ENCODE measurements at places on chromosomes 1 and 21. TPM values are rescaled to one million over a fixed set of nuclear protein-coding genes. Genes with fewer than 3 reads are reported as not detected.

DNA sequence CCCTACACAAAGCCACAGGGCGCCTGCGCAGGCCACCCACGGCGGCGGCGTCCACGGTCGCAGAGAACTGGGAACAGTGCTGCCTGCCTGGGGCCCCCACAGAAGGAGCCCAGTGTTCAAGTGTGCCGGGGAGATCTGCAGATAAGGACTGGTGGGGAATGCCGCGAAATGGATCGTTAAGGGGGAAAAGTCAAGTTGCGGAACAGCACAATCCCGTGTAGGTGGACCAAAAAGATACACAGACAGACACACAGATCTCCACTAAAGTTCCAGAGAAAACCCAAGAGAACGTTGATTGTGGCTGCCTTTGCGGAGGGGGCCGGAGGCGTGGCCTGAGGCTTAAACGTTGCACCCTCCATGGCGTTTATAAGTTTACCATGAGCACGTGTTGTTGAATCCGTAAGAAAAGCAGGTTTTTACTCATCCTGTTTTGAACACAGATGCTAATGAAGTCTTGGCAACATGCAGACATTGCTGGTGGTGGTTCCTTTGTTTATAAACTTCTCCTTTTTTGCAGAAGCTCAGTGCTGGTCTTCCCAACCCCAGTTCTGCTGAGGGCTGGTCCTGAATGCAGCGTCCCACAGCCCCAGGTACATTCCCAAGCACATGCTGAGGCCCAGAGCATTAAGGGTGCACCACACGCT lies 4.1 kb downstream of the SPATC1L start:
- peak; percentile 30 for DNase-seq

Gene MYOG
- not detected for total RNA-seq

GRCh38 chr1:97053268-97053667 lies 331.7 kb downstream of the PTBP2 start:
- DNase-seq: no peak

Gene LCE1B
- total RNA-seq: not detected

GRCh38 chr1:67983867-67984266 lies 66.6 kb downstream of the DIRAS3 start:
- DNase-seq: no peak

- DNase-seq: no peak
Measured at GRCh38 chr1:211653293-211653692, 22.1 kb downstream of the NEK2 start.

- no peak for DNase-seq
Measured at GRCh38 chr21:44836349-44836665, 18.4 kb upstream of the SUMO3 start.

GRCh38 chr1:93598396-93598795 lies 83.2 kb downstream of the BCAR3 start:
- no peak for DNase-seq

DNA sequence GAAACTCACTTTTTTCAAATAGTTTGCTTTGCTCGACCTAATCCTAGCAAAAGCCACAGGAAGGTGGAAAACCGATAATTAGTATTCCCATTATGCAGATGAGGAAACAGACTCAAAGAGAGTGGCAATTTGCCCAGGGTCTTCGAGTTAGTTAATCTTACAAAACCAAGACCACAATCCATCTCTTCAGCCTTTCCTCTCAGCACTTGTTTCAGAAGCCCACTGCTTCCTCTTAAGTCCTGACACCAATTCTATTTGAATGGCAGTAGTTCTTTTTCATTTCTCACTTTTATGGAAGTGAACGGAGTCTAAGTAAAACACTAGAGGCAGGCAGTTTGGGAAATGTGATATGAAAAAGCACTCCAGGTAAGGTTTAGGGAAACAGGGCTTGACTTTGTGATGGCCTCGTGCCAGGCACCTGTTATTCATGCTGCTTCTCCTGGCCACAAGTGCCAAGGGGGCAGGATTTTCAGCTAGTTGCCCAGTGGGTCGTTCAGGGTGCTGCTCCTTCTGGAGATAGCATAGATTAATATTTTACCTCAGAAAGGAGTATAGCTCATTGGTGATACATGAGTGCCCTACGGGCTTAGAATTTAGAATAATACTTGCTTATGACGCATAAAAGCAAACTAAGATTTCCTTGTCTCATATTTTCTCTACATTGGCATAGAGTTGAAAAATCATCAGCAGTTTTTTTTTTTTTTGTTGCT lies 76.6 kb upstream of the NRIP1 start:
- DNase-seq: no peak

- DNase-seq: peak; percentile 46
Measured at GRCh38 chr21:26719750-26720149, 125.5 kb downstream of the ADAMTS1 start.

Gene IGSF5
- total RNA-seq: 4.1 TPM

DNA sequence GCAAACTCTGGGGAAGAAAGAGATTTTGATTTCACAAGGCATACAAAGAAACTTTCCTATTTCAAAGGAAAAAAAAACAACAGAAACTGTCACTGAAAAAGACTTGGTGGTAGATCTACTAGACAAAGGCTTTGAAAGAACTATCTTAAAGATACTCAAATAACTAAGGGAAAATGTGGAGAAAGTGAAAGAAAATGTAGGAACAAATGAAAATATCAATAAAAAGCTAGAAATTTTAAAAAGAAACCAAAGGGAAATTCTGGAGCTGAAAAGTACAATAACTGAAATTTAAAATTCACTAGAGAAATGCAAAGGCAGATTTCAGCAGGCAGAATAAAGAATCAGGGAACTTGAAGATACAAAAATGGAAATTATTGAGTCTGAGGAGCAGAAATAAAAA lies 6.2 kb downstream of the COL6A2 start:
- DNase-seq: no peak

DNA sequence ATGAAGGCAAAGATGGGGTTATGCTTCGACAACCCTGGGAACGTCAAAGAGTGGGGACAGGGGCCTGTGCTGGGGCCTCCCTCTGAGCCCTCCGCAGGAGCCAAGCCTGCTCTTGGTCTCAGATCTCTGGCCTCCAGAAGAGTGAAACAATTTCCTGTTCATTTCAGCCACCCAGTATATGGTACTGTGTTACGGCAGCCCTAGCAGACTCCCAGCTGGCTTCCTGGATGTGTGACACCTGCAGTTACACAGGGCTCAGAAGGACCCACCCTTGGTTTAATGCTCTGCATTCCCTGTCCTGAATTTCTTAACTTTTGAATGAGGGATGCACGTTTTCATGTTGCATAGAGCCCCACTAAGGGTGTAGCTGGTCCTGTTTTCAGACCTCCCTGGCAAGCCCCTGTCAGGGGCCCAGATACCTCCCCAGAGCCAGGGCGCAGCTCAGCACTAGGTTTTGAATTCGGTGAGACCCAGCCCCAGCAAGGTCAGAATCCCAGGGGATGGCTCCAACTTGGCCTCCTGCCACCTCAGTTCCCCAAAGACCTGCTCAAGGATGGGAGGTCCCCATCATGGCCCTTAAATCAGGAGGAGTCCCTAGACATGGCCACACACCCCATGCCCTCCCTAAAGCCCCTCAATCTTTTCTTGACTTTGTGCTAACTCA lies 79.0 kb upstream of the IFFO2 start:
- no peak for DNase-seq

DNA sequence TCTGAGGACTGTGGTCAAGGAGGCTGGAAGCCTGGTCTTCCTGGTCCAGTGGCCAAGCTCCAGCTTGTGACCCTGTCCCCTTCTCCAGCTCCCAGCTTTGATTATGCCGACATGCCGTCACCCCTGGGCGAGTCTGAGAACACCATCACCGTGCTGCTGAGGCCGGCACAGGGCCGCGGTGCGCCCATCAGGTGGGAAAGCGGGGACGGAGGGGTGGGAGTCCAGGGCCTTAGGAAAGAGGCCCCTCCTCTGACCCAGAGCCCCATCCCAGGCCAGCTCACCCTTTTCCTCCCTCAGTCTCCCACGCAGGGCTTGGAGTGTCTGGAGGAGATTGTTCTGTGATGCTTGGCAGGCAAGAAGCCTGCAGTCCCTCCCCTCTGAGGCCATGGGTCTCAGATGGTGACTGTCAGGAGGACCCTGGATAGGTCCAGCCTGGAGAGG lies 43.6 kb downstream of the PTPRU start:
- no peak for DNase-seq

DNA sequence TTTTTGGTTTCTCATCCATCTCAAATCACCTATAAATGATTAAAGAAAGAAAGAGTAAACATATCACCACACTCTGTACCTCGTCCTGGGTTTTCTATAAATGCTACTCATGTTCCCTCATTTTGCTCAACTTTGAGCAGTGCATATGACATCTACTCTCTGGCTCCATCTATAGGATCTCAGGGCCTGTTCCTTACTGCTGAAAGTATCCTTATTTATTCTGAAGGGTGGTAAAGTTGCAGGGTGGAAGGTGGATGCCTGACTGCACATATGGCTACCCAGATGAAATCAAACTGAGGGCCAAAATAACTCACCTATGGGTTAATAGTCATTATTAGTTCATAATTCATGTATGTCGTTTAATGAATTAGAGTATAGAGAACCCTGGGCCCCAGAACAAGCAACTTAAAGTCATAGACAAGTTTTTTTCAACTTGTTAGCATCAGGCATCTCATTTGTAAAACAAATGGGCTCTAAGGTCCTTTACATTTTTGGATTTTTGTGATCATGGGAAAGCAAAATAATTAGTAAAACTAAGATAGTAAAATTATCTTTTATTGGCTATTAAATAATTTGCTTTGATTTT lies 46.5 kb downstream of the NCF2 start:
- DNase-seq: no peak

Gene MX2
- 4.2 TPM for total RNA-seq

DNA sequence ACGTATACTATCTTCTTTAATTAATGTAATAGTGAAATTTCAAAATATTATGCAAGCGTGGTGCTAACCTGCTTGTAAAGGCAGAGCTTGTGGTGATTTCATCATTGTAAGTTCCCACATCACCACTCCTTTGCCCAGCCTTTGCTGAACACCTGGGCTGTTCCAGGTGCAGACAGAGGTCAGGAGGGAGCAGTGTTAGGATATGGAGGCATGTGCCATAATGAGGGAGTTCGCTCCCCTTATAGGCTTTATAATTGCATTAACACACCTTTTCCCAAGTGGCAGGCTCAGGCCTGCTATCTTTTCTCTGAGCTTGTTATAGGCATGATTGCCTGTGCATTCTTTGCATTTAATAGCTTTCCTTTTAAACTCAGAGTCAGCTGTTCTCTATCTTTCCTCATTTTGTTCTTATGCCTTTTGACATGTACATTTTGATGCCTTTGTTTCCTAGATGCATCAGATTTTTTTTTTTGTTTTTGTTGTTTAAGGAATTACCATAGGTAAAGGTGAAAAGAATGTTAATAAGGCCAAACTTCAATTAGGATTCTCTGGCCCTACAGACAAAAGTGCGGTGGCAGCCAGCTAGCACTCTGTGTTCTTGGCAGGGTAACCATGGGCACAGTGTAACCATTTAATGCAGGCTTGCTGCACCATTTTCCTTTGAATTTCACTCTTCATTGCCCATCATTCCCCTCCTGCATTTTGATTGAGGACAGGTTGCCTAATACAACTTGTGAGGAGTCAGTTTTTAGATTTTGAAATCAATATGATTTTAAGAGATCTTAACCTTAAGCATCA lies 12.6 kb downstream of the NPL start:
- no peak for DNase-seq

Measured in Right ventricle myocardium superior (tissue), 1 donor.